ENCODE measurements at places on chromosomes 3 and 15.

GRCh38 chr15:92733090-92733933, 77.7 kb upstream of the FAM174B start:
- no peak for DNase-seq

GRCh38 chr3:61846488-61846887, 285.1 kb downstream of the PTPRG start:
- no peak for DNase-seq

DNA sequence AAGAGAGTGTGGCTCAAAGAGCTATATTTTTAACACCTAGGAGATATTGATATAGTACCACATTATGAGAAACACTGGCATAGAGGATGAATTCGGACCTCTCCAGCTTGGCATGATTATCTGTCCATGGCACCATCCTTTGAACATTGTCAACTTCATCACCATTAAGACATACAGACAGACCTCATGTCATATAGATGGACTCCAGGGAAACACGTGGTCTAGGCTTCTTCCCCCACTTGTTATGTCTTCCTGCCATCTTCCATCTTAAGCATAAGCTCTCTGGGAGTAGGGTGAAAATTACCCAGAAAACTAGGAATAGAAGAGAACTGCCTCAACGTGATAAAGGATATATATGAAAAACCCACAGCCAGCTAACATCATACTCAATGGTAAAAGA, 51.8 kb downstream of the OCA2 start:
- no peak for DNase-seq

DNA sequence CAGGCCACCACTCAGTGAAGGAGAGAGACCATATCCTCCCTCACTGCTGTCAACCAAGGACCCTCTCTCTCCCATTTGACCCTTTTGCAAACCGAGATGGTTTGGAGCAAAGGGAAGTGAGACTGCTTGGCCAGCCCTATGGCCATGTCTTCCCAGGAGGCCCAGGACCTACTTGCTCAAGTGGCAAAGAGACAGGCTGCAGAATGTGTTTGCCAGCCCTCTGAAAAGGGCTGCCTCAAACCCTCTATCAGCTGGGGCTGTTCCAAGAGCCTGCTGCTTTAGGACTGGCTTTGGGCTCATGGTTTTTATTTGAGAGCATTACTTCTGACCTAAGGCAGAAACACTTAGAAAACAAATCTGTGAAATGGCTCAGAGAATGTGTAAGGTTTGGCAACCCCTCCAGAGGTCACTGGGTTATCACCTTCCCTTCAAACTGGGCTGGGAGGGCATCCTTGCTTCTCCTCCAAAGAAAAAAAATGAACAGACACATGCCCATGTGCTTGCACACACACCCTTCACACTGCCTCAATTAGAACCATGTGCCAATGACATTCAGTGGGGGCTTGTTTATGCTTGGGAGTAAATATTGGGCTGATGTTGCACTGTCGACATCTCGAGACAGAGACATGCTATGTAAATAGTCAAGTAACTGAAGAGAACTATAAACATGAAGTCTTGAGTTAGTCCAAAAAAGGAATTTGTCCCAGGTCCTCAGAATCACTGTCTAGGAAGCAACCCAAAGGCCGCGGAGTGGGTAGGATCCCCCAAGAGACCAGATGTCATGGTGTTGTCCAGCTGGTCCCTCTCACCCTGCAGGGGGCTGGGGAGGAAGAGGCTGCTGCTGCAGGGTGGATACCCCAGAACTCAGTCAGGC, 49.8 kb upstream of the CTDSPL start:
- no peak for DNase-seq

- no peak for DNase-seq
Measured at GRCh38 chr3:138724443-138724842, 110.3 kb downstream of the PIK3CB start.
